T-cell (primary cell): ENCODE measurements at places on chromosomes 12 and 14. TPM values are rescaled to one million over a fixed set of nuclear protein-coding genes. Genes with fewer than 3 reads are reported as not detected.

The INSM2 gene
- not detected for total RNA-seq

The SPIC gene
- total RNA-seq = not detected

The CACNA1C gene
- total RNA-seq = 0.16 TPM

The ST8SIA1 gene
- total RNA-seq = 16.0 TPM

The KCNJ8 gene
- total RNA-seq = not detected

The CORO1C gene
- total RNA-seq = 8.7 TPM

The CCDC88C gene
- total RNA-seq = 275 TPM

The KLRC2 gene
- 1.7 TPM for total RNA-seq

The SSTR1 gene
- not detected for total RNA-seq

- no peaks in the 10 kb centered on the region for H3K4me1 ChIP-seq
- no peak overlapping the region for H3K27ac ChIP-seq
- H3K4me3 ChIP-seq = no peak overlapping the region
- no peak for DNase-seq
Measured at GRCh38 chr12:30144777-30145683, 361.3 kb upstream of the TMTC1 start.

GRCh38 chr14:51653775-51654532, 2.2 kb downstream of the FRMD6 start:
- peaks cover 19% of the 10 kb centered on the region for H3K4me1 ChIP-seq
- H3K36me3 ChIP-seq = no peaks in the 10 kb centered on the region
- no peak for DNase-seq
- H3K27me3 ChIP-seq = peaks cover 16% of the 10 kb centered on the region

GRCh38 chr12:53856132-53856531, 82.5 kb upstream of the HOXC13 start:
- H3K4me3 ChIP-seq = no peak overlapping the region
- H3K27ac ChIP-seq = no peak overlapping the region
- DNase-seq = no peak
- H3K27me3 ChIP-seq = peaks cover 4% of the 10 kb centered on the region
- H3K36me3 ChIP-seq = no peaks in the 10 kb centered on the region

DNA sequence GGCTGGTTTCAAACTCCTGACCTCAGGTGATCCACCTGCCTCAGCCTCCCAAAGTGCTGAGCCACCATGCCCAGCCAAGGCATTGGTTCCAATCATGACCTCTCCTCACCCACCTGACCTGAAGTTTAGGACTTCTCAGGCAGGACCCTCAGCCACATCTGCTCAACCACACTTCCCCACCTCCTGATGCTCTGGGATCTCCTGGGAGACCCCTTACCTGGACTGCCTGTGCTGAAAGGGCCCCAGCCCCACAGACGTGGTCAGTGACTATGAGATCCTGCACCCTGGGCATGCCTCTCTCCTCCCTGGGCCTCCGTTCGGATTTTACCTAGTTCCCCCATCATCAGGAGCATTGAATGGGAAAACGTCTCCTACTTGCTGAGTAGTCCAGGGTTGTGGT, 18.0 kb downstream of the GSC start:
- no peak overlapping the region for H3K27ac ChIP-seq
- H3K36me3 ChIP-seq = no peaks in the 10 kb centered on the region
- H3K4me1 ChIP-seq = no peaks in the 10 kb centered on the region
- DNase-seq = no peak

GRCh38 chr12:113500306-113500675, 28.6 kb upstream of the LHX5 start:
- H3K27ac ChIP-seq = no peak overlapping the region
- peaks cover 3% of the 10 kb centered on the region for H3K27me3 ChIP-seq
- no peaks in the 10 kb centered on the region for H3K4me1 ChIP-seq
- H3K4me3 ChIP-seq = no peak overlapping the region

DNA sequence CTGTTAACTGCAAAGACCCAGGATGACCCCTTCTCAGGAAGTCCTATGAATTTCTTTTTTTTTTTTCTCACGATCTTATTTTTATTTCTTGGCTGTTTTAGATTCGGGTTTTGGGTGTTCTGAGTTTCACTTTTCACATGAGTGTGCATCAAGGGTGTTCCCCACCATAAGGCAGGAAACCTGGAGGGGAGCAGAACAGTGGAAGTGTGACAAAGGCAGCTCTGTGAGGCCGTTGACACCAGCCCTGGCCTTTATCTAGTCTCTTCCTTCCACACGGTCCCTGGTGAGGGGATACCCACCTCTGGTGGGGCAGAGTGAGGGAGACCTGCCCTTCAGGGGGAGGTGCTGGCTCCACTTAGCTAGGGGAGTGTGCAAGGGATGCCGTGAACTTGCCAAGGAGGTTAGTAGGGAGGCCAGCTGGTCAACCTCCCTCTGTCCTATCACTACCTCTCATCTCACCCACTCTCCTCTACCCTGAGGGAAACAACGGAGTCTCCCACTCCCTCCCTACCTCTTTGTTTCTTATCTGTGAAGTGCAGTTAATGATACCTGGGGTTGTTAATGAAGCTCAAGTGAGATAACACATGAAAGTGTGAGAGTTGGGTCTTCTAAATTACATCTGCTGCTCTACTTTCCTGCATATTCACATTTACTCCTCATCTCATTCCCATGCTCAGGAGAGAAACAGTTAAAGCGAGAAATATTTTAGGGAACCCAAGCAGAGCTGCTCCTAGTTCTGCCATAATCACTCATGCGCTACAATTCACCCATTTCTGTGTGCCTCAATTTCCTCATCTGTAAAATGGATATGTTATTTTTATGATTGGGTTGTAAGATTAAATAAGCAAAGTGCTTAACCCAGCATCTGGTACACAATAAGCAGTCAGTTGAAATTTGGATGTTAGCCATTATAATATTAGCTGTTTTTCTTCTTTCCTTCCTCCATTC, 4.4 kb upstream of the GALNT6 start:
- H3K4me1 ChIP-seq = peaks cover 33% of the 10 kb centered on the region
- peak overlapping the region; percentile 16 for H3K4me3 ChIP-seq
- peak overlapping the region; percentile 75 for H3K27ac ChIP-seq
- DNase-seq = no peak

DNA sequence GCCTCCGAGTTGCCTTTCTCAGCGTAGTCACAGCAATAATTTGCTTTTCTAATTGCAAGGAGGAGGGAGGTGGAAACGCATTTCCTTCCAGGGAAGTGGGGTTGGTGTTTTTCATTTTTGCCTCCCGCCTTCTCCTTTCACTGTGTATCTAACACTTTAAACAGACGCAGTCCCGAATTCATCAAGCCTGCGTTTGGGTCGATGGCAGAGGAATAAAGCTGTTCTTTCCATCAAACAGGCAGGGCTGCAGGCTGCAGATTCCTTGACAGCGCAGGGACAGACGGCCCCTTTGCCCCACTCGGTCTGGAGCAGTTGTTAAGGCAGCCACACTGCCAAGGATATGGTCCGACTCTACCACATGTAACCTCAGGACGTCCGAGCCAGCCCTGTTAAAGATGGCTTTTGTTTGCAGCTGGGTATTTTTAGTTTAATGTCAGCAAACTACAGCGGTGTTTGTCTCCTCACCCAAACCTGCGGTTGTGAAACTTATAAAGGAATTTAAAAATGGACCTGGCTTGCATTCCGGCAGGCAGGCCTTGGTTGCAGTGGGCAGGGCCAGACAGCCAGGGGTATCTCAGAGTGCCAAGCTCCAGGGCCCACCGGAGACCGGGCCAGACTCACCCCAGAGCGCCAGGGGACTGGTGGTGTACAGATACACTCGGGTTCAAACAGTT, 2.1 kb downstream of the CHST11 start:
- H3K27ac ChIP-seq = peak overlapping the region; percentile 67
- H3K4me3 ChIP-seq = peak overlapping the region; percentile 82
- no peaks in the 10 kb centered on the region for H3K27me3 ChIP-seq
- peaks cover 47% of the 10 kb centered on the region for H3K4me1 ChIP-seq
- DNase-seq = no peak

DNA sequence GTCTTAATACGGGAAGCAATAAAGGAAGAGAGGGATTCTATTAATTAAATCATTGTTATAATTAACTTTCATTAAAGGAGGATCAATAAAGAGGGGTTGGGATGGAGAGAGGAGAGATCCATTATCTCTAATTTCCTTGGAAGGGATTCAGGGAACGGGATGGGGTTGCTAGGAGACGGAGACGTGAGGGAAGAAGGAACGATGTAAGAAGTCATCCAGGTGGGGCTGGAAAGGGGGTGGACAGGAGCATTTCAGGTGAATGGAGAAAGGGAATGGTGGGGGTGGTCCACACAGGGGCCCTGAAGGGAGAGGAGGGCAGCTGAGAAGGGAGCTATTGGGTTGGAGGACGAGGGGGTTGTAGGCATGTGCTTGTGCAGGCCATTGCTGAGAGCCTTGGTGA, 17.2 kb downstream of the CALCOCO1 start:
- no peaks in the 10 kb centered on the region for H3K4me1 ChIP-seq
- H3K27ac ChIP-seq = no peak overlapping the region
- DNase-seq = no peak
- peaks cover 21% of the 10 kb centered on the region for H3K27me3 ChIP-seq
- peaks cover 24% of the 10 kb centered on the region for H3K36me3 ChIP-seq
- H3K4me3 ChIP-seq = no peak overlapping the region

- peaks cover 3% of the 10 kb centered on the region for H3K4me1 ChIP-seq
- H3K27ac ChIP-seq = no peak overlapping the region
- no peaks in the 10 kb centered on the region for H3K27me3 ChIP-seq
Measured at GRCh38 chr12:26278266-26278665, 82.9 kb downstream of the SSPN start.

- no peak for DNase-seq
- H3K4me1 ChIP-seq = no peaks in the 10 kb centered on the region
- no peak overlapping the region for H3K27ac ChIP-seq
- H3K36me3 ChIP-seq = no peaks in the 10 kb centered on the region
Measured at GRCh38 chr12:15472036-15472435, 149.7 kb downstream of the PTPRO start.

DNA sequence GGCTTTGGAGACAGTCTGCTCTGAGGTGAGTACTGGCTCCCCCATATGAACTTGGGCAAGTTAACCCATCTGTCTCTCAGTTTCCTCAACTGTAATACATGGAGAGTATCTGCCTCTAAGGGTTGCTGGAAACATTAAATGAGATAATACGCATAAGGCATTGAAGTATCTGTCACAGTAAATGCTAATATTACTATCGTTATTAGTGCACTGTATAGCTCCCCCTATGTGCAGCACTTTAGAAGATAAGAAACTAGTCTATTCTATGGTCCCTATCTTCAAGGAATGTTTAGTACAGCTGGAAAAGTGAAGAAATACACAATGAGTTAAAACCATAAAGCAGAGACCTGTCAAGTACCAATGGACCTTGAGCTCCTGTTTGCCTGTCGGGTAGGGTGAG, 51.7 kb upstream of the CFL2 start:
- no peak overlapping the region for H3K27ac ChIP-seq
- no peaks in the 10 kb centered on the region for H3K4me1 ChIP-seq
- H3K27me3 ChIP-seq = no peaks in the 10 kb centered on the region
- DNase-seq = no peak
- H3K4me3 ChIP-seq = no peak overlapping the region

- no peaks in the 10 kb centered on the region for H3K27me3 ChIP-seq
- H3K4me1 ChIP-seq = peaks cover 40% of the 10 kb centered on the region
- DNase-seq = no peak
- peak overlapping the region; percentile 23 for H3K27ac ChIP-seq
- H3K4me3 ChIP-seq = no peak overlapping the region
- peaks cover 7% of the 10 kb centered on the region for H3K36me3 ChIP-seq
Measured at GRCh38 chr12:112007945-112008344, 5.0 kb downstream of the TMEM116 start.

- no peak overlapping the region for H3K27ac ChIP-seq
- no peaks in the 10 kb centered on the region for H3K4me1 ChIP-seq
- DNase-seq = no peak
- H3K4me3 ChIP-seq = no peak overlapping the region
Measured at GRCh38 chr12:32191445-32191844, 84.8 kb downstream of the BICD1 start.

- H3K27ac ChIP-seq = no peak overlapping the region
- no peak overlapping the region for H3K4me3 ChIP-seq
- no peaks in the 10 kb centered on the region for H3K27me3 ChIP-seq
- DNase-seq = no peak
- H3K36me3 ChIP-seq = peaks cover 92% of the 10 kb centered on the region
Measured at GRCh38 chr12:113164014-113164413, 14.5 kb downstream of the CFAP73 start.

- peaks cover 22% of the 10 kb centered on the region for H3K4me1 ChIP-seq
- H3K4me3 ChIP-seq = no peak overlapping the region
- no peaks in the 10 kb centered on the region for H3K27me3 ChIP-seq
- DNase-seq = peak; percentile 91
- peak overlapping the region; percentile 60 for H3K27ac ChIP-seq
Measured at GRCh38 chr14:76977793-76978720, 50.5 kb downstream of the IRF2BPL start.

DNA sequence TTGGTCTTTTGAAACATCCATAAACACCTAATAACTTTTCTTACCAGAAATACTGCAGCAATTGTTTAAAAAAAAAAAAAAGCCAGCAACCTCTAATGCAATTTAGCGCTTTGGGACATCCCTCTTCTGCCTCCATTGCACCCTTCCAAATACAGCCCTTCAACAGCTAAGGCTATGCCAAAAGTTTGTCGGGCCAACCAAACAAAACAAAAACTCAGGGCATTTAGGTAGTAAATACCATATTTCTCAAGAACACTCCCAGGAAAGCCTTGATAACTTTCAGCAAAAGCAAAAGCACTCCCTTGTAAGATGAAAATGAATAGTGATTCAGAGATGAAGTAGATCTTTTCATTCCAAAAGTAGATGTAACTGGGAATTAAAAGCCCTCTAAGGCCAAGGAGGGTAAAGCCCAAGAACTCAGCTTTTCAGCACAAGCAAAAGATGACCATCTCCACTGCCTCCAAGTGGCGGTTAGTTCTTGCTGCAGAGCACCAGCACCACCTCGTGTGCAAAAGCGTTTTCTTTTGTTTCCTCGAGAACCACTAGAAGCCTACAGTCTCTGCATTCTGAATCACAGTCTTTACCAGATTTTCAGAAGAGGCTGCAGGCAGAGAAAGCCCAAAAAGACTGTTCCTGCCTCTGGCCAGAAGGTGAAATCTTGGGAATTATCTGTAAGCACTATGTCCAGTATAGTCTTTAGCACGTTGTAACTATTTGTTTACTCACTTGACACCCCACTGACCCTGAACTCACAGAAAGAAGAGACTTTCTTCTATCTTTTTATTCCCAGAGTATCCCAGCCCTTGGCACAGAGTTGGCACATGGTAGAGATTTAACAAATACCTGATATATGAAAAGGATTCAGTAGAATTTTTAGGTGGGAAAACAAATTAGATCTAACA, 53.1 kb downstream of the SIX6 start:
- H3K27me3 ChIP-seq = no peaks in the 10 kb centered on the region
- no peak for DNase-seq
- H3K36me3 ChIP-seq = no peaks in the 10 kb centered on the region
- H3K4me1 ChIP-seq = no peaks in the 10 kb centered on the region
